ENCODE measurements at places on chromosomes 7 and 10. TPM values are rescaled to one million over a fixed set of nuclear protein-coding genes. Genes with fewer than 3 reads are reported as not detected.

- H3K4me1 ChIP-seq = no peaks in the 10 kb centered on the region
- H3K27me3 ChIP-seq = no peaks in the 10 kb centered on the region
- no peak for DNase-seq
- no peaks in the 10 kb centered on the region for H3K36me3 ChIP-seq
Measured at GRCh38 chr10:87668324-87669074, 8.8 kb downstream of the PAPSS2 start.

DNA sequence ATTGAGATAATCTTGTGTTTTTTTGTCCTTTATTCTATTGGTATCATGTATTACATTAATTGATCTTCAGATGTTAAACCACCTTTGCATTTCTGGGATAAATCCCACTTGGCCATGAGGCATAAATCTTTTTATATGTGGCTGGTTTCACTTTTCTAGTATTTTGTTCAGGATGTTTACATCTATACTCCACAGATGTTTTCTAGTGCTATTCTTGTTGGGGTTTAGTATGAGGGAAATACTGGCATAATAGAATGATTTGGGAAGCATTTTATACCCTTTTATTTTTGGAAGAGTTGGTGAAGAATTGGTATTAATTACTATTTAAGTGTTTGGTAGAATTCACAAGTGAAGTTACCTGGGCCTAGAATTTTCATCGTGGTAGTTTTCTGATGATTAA is 41.8 kb upstream of the CCNY start:
- no peak for DNase-seq
- no peak overlapping the region for H3K27ac ChIP-seq
- H3K4me3 ChIP-seq = no peak overlapping the region
- no peaks in the 10 kb centered on the region for H3K4me1 ChIP-seq
- H3K36me3 ChIP-seq = no peaks in the 10 kb centered on the region
- H3K27me3 ChIP-seq = no peaks in the 10 kb centered on the region

DNA sequence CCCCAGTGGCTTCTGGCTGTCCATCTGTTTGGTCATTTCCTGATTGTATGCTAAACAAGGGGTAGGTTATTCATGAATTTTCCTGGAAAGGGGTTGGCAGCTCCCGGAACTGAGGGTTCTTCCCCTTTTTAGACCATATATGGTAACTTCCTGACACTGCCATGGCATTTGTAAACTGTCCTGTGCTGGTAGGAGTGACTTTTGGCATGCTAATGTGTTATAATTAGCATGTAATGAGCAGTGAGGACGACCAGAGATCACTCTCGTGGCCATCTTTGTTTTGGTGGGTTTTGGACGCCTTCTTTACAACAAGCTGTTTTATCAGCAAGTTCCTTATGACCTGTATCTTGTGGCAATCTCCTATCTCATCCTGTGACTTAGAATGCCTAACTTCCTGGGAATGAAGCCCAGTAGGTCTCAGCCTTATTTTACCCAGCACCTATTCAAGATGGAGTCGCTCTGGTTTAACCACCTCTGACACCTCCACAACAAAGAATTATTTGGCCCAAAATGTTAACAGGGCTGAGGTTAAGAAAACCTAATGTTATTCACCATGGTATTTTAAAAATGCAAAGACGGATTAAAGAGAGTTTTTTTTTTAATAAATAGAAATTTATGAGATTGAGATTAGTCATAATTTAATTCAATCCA is 2.4 kb upstream of the PTN start:
- no peaks in the 10 kb centered on the region for H3K4me1 ChIP-seq
- DNase-seq = no peak
- H3K36me3 ChIP-seq = no peaks in the 10 kb centered on the region
- H3K27ac ChIP-seq = no peak overlapping the region
- no peak overlapping the region for H3K4me3 ChIP-seq

GRCh38 chr10:129754211-129755050 is 209.6 kb downstream of the EBF3 start:
- H3K27ac ChIP-seq = no peak overlapping the region
- peak; percentile 20 for DNase-seq
- H3K4me1 ChIP-seq = no peaks in the 10 kb centered on the region
- no peaks in the 10 kb centered on the region for H3K27me3 ChIP-seq

- no peaks in the 10 kb centered on the region for H3K4me1 ChIP-seq
- no peaks in the 10 kb centered on the region for H3K27me3 ChIP-seq
- no peak overlapping the region for H3K4me3 ChIP-seq
- DNase-seq = no peak
- H3K36me3 ChIP-seq = no peaks in the 10 kb centered on the region
Measured at GRCh38 chr10:132579027-132579859, 41.7 kb downstream of the INPP5A start.

DNA sequence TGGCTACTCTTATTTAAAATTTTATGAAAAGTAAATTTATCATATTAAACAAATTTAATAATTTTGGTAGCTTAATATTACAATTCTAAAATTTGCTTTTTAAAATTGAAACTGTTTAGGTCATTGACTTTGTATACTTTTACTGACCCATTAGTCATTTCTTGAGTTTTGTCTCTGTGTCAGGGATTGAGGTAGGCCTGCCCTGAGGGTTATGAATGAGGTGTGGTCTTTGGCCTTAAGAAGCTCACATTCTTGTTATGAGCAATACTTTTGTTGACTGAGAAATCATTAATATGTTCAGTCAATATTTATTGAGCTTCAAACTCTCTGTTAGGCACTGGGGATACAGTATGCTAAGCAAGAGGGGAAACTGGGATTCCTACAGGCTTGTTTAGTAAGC is 47.0 kb upstream of the RPA3 start:
- H3K4me1 ChIP-seq = no peaks in the 10 kb centered on the region
- H3K4me3 ChIP-seq = no peak overlapping the region
- H3K36me3 ChIP-seq = no peaks in the 10 kb centered on the region
- H3K27ac ChIP-seq = no peak overlapping the region
- no peak for DNase-seq
- H3K27me3 ChIP-seq = no peaks in the 10 kb centered on the region

- no peak overlapping the region for H3K27ac ChIP-seq
- no peak overlapping the region for H3K4me3 ChIP-seq
- peaks cover 4% of the 10 kb centered on the region for H3K4me1 ChIP-seq
- H3K36me3 ChIP-seq = no peaks in the 10 kb centered on the region
- DNase-seq = no peak
- no peaks in the 10 kb centered on the region for H3K27me3 ChIP-seq
Measured at GRCh38 chr7:139118805-139119485, 9.4 kb upstream of the ZC3HAV1 start.

GRCh38 chr10:42783181-42783549 is 570 bp downstream of the BMS1 start:
- H3K4me3 ChIP-seq = peak overlapping the region; percentile 94
- H3K36me3 ChIP-seq = peaks cover 36% of the 10 kb centered on the region
- H3K27ac ChIP-seq = peak overlapping the region; percentile 22
- H3K27me3 ChIP-seq = no peaks in the 10 kb centered on the region

- H3K36me3 ChIP-seq = peaks cover 20% of the 10 kb centered on the region
- no peaks in the 10 kb centered on the region for H3K4me1 ChIP-seq
- H3K4me3 ChIP-seq = no peak overlapping the region
- H3K27me3 ChIP-seq = no peaks in the 10 kb centered on the region
- H3K27ac ChIP-seq = no peak overlapping the region
Measured at GRCh38 chr10:110694820-110695538, 50.8 kb downstream of the RBM20 start.

DNA sequence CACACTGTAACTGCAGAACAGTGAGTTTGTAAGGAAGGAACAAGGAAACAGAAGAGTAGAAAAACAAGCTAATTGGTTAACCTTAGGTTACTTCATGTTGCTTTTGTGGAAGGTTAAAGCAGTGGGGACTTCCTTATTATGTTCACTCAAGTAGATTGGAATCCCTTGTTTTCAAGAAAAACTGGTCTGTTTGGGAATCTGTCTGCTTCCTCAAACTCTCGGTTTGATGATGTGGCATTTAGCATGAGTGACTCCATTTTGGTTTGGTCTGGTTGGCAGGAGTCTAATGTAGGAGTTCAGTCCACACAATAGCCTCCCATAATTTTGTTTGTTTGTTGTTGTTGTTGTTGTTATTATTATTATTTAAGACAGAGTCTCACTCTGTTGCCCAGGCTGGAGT is 3.8 kb upstream of the TRIM56 start:
- H3K4me1 ChIP-seq = peaks cover 4% of the 10 kb centered on the region
- no peaks in the 10 kb centered on the region for H3K27me3 ChIP-seq
- H3K4me3 ChIP-seq = no peak overlapping the region
- no peaks in the 10 kb centered on the region for H3K36me3 ChIP-seq

- no peak for DNase-seq
- H3K27me3 ChIP-seq = peaks cover 14% of the 10 kb centered on the region
- peaks cover 11% of the 10 kb centered on the region for H3K4me1 ChIP-seq
- no peak overlapping the region for H3K4me3 ChIP-seq
- no peaks in the 10 kb centered on the region for H3K36me3 ChIP-seq
- no peak overlapping the region for H3K27ac ChIP-seq
Measured at GRCh38 chr10:71210542-71210871, 1.9 kb upstream of the UNC5B start.

DNA sequence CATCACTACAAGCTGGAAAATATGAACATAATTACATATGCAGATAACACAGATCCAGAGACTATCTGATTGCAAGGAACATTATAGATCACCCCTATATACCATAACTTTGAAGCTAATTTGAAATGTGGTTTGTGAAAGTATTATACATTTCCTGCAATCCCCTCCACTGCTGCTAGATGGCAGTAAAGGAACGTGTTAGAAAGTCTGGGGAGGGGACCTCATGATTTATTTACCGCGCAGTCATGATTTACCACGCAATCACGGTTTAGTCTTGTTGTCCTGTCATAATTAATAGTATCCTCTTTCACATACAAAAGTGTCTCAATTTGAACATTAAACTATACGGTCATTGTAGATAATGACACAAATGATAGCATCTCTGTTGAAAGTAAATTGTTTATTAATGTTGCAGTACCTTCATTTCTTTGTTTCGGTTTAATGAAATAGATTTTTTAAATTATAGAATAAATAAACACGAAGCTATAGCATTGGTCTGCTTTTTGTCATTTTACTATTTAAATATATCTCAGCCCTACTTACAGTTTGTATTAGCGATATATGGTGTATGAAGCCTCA is 145.3 kb upstream of the PRSS1 start:
- no peak overlapping the region for H3K4me3 ChIP-seq
- no peaks in the 10 kb centered on the region for H3K27me3 ChIP-seq
- no peaks in the 10 kb centered on the region for H3K36me3 ChIP-seq
- no peak overlapping the region for H3K27ac ChIP-seq
- no peaks in the 10 kb centered on the region for H3K4me1 ChIP-seq
- DNase-seq = no peak

DNA sequence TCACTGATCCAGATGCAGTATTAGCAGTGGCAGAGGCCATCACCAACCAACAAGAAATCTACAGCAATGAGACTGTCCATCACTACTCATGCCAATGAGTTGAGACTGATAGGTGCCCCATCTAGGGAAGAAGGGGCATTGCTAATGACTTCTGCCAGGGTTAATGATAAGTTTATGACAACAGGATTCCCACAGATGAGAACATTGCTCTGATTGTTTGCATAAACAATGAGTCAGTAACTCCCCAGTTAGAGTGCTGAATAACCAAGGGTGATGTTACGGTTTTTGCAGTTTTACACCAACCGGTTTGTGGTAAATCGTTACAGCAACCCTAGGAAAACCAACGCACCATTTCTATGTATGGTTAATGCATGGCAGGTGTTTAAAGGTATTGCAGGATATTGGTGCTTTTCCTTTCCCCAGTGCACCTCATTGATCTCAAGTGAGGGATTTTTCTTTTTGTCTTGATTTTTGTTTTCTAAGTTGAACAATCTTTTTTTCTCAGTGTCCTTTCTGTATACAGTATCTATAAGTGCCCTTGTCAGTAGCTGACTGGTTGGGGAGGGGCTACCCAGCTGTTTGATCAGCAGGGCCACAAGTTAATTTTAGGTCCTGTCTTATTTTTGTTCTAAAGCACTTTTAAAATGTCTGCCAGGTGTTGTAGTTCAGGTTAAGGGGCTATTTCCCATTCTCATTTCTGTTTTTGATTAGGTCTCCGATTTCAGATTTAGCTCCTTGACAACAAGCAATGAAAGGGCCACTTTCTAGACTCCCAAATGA is 3.9 kb upstream of the CSGALNACT2 start:
- H3K4me3 ChIP-seq = no peak overlapping the region
- no peak for DNase-seq
- H3K27me3 ChIP-seq = no peaks in the 10 kb centered on the region
- no peak overlapping the region for H3K27ac ChIP-seq
- no peaks in the 10 kb centered on the region for H3K36me3 ChIP-seq
- no peaks in the 10 kb centered on the region for H3K4me1 ChIP-seq

DNA sequence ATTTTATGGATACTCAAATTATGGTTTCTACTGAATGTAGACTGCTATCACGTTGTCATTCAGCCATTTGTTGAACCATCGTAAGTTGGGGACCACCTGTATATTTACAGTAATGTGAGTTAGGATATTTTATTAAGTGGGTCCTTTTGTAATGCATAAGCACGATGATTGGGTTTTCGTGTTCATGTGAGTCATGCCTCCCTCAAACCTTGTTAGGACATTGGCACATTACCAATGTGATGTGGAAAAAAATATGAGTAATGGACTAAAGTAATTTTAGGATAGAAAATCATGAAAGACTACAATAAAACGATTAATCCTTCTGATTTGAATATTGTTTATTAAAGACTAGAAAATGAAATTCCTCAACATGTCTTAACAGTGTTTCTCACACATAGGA is 8.7 kb downstream of the SMC3 start:
- H3K27ac ChIP-seq = no peak overlapping the region
- H3K27me3 ChIP-seq = no peaks in the 10 kb centered on the region
- no peaks in the 10 kb centered on the region for H3K4me1 ChIP-seq
- no peak overlapping the region for H3K4me3 ChIP-seq
- no peak for DNase-seq

- DNase-seq = no peak
- H3K27me3 ChIP-seq = no peaks in the 10 kb centered on the region
- H3K4me3 ChIP-seq = no peak overlapping the region
Measured at GRCh38 chr10:84306751-84307384, 21.5 kb upstream of the CCSER2 start.

GRCh38 chr10:98449287-98449686 is 2.6 kb upstream of the HPS1 start:
- no peak overlapping the region for H3K4me3 ChIP-seq
- H3K36me3 ChIP-seq = peaks cover 9% of the 10 kb centered on the region
- no peak overlapping the region for H3K27ac ChIP-seq
- DNase-seq = no peak
- no peaks in the 10 kb centered on the region for H3K4me1 ChIP-seq
- no peaks in the 10 kb centered on the region for H3K27me3 ChIP-seq

BLNK gene
- total RNA-seq = not detected

ZNRF2 gene
- total RNA-seq = 17.1 TPM

CH25H gene
- 1.0 TPM for total RNA-seq

TBL2 gene
- 24.9 TPM for total RNA-seq

NPC1L1 gene
- total RNA-seq = 0.07 TPM

CD36 gene
- 0.28 TPM for total RNA-seq

OR2A5 gene
- not detected for total RNA-seq

NUTM2E gene
- total RNA-seq = not detected

SLC26A3 gene
- total RNA-seq = not detected

LRRC17 gene
- 2.1 TPM for total RNA-seq

VWA2 gene
- 1.6 TPM for total RNA-seq
